ENCODE measurements at places on chromosomes 2 and 18.

DNA sequence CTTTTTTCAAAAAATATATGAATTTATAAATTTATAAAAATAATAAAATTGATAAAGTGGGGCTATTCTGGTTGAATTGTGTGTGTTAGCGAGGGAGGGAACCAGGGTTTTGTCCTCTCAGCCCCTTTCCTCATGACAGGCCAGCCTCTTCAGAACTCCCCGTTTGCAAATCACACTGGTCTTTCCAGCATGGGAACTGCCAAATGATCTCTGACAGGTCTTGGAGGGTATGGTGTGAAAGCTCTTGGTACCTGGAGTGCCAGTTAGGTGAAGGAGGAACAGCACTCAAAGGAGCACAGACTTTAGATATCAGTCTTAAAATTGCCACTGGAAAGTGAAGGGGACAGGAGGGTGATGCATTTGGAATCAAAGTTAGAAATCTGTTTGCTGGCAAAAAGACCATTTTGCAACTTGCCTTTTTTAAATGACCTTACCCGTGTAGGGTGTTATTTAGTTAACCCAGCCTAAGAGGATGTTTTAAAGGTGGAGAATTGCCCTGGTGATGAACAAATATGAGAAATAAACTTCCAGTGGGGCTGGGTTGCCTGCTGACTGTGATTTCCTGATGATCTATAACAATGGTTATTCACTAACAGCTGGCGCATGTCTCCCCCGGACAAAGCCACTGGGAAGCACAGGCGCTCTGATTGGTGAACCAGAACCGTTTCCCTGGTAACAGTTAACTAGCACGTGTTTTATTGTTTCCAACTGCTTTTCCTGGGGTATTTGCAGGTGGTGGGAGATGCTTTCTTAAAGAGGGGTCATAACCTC is 85.3 kb upstream of the EFEMP1 start:
- DNase-seq, result peak; percentile 59

DNA sequence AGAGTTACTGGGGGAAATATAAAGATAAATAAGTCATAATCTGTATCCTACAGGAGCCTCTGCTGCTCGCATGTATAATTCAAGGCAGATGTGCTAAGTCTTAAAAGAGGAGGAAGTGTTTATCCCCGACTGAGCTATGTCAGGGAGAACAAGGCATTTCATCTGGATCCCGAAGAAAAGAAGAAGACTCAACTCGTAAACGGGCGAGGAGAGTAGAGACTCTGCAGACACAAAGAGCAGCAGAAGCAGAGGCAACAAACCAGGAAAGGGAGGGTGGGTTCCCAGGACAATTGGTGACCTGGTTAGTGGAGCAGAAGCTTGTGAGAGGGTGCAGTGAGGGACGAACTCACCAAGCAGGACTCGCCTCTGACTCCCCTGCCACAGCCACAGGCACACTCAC is 368.6 kb downstream of the EIPR1 start:
- no peak for DNase-seq

GRCh38 chr2:9532421-9532820 is 23.2 kb downstream of the ADAM17 start:
- no peak for DNase-seq

DNA sequence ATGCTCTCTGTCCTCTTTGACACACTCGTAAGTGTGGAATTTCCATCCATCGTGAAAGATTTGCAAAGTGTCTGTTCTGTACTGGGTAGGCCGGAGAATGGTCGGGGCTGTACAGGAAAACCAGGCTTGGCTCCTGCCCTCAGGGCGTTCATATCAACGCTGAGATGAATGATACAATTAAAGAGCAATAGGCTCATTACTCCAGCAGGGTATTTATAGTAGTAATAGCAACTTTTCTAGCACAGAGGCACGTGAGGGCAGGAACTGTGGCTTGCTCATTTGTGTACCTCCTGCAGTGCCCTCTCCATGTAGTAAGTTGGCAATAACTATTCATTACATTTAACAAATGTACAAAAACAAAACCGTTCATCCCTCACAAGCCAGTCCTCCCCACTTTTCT is 5.3 kb upstream of the NCK2 start:
- no peak for DNase-seq

- peak; percentile 14 for DNase-seq
These were observed 36.4 kb upstream of the FOSL2 start for GRCh38 chr2:28356095-28356911.

GRCh38 chr18:52353589-52353988 is 13.6 kb downstream of the DCC start:
- DNase-seq, result no peak

DNA sequence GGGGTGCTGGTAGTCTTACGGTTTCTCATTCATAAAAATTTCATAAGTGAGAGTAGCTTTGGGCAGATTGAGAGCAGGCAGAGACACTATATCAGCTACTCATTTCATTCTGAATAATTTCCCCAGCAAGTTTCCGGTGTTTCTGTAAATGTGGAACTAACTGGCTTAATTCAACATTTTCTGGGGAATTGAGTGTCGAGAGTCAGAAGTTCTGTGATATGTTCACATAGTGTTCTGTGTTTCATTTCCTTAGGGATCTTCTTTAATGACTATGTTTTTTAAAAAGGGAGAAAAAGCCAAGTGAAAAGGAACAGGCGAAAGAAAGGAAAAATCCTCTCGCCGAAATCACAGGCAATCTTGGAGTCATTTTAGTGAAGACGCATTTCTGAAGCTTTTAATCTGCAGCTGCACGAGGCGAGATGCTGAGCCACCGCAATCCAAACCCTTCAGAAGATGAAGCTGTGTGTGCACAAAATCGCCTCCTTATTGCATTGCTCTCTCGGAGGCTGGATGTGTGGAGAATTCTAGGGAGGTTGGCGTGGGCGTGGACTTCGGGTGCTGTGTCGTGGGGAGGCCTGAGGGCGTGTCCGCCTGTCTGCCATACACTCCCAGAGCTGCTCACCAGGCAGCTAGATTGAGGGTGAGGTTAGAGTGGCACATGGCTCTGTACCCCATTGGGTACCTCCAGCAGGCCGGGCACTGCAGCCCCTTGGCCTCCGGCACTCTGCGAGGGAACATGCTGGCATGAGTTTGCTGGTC is 38.4 kb upstream of the HDAC4 start:
- DNase-seq, result no peak

- no peak for DNase-seq
These were observed 130.5 kb downstream of the LPIN1 start for GRCh38 chr2:11876889-11877288.

DNA sequence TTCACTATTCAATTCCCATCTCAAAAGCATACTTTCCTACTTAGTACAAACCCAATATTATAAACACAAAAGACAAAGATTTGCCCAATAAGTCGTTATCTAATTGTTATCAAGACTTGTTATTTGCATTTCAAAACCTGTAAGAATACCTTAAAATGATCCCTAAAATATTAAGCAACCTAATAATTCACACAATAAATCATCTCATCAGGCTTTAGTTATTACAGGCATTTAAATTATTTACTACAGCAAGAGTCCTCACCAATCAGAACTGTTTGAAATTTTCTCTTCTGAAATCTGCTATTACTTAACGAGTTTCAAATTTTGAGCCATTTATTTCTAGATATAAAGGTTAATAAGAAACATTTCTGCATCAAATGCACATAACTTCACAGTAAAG is 1.6 kb downstream of the CCDC88A start:
- no peak for DNase-seq

DNA sequence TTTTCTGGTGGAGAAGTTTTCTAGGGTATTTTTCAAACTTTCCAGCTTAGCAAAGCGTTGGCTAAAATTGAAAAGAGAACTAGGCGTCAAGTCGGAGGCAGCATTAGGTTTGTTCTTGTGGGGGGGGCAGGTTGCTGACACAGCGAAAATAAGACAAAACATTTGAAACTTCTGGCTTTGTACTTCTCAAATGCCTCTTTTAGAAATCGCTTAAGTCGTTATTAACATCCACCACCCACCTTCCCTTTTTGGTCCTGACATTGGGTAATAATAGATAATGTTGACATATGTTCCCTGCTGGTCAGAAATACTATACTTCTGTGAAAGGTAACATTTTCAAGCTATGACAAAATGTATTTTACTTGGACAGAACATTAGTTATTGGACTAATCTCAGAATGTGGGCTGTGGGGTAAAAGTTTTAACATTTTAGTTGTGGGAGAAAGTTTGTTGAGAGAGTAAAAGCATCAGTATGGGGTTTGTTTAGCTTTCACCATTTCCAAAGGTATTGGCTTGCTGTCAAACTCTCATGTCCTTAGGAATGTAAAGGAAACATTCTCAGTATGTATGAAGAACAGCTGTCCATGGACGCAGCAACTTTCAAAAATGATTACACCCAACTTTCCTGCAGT is 88.1 kb upstream of the ZEB2 start:
- no peak for DNase-seq

- no peak for DNase-seq
These were observed 11.1 kb downstream of the CHRNA1 start for GRCh38 chr2:174753038-174753633.

DNA sequence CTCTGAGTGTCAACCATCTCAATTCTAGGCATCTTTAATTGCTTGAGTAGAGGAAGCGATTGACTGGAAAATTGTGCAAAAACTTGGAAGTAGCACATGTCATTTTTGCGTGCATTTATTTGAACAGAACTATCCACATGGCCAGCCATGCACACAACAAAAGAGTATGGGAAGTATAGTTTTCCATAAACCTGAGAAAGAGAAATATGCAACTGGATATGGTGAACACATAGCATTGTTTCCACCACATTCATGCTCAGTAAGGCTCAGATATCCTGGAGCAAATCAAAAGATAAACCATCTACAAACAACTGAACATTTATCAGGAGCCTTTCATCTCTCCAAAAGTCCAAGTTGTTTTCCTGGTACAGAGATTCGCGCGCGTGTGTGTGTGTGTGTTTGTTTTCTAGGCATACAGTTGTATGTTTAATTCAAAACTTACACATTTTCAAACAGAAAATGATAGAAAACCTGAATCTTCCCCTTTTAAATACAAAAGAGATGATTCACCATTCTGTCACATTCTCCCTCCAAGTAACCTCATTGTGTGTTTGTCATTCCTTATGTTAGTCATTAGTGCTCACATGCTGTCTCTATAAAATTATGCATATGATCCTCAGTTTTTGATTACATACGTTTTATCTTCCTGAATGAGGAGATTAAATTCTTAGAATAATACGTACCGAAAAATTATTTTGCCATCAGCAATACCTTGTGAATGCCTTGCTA is 780.4 kb upstream of the NRXN1 start:
- DNase-seq, result no peak

GRCh38 chr2:88597168-88597567 is 30.1 kb downstream of the EIF2AK3 start:
- no peak for DNase-seq

DNA sequence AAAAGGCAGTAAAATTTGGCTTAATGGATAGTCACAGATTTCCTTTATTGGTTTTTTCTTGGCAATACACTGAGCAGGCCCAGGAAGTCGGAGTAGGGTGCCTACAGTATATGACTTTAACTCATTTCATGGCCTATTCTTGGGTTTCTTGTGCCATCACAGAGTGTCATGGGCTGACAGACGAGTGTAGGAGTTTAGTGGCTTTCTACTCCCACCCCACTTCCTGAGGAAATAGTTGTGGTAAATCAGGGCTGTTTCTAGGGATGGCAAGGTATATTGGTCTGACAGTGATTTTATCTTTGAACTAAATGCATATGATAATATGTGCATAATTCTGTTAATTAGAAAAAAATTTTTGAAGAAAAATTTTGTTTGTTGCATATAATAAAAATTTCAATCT is 100.1 kb downstream of the PLCL1 start:
- no peak for DNase-seq

DNA sequence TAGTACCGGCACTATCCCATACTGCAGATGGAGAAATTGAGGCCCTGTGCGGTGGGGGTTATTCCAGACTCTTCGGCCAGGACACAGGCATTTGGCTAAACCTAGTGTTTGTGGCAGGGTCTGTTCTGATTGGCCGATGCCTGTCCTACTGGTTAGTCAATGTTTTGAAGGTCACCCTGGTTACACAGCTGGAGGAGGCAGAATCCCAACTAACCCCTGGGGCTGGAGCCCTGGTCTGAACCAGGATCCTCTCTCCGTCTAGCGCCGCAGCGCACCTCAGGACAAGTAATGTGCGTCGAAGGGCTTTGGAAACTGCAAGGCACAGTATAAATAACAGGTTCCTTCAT is 19.4 kb downstream of the TEX44 start:
- no peak for DNase-seq

DNA sequence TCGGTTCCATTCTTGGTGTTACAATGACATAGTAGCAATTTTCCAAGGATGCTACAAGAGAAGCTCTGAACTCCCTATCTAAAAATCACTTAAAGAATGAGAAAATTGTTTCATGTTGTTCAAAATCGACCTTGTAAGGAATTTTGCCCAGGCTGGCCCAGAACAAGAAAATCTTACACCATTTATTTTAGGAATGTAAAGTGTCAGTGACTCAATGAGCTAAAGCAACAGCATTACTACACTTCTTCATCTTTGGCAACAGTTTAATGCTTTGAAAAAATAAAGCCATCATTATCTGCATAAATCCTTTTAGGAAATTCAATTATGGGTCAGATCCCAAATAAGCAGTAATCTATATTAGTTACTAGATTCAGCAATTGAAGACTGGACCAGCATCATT is 38.6 kb downstream of the SLC25A12 start:
- DNase-seq, result no peak

DNA sequence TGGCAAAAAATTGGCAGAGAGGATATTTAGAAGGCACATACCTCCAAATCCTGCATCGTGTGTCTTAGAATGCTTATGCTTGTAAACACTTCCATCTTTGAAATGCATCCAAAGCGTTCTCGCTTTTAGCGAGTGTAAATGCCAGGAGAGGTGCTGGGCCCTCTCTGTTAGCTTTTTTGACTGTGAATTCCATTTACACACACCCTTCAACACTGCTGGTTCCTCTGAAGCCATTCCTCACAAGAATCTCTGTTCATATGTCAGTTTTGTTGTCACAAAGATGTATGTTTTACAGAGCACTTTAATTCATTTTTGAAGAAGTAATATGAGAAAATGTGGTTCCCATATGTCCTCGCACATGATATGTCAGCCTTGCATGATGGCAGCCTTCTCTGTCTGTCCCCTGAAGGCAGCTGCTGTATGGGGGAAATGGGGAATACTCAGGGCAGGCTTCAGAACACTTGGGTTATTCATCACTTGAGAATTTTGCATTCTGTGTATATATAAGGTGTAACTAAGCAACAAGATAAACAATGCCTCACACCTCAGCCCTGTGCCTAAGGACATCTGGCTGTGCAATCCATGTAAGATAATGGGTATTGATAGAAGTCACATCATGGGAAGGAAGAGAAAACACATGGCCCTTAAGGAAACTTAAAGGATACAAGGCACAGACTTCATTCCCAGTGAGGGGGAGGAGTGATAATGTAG is 52.3 kb downstream of the RAB27B start:
- DNase-seq, result no peak

GRCh38 chr2:30503007-30503694 is 56.1 kb downstream of the LCLAT1 start:
- no peak for DNase-seq

GRCh38 chr2:207492461-207492860 is 37.3 kb upstream of the CREB1 start:
- no peak for DNase-seq

All from NCI-H2029 treated with DMSO at 0.1 percent for 48 hours (cell line).